OCI-M1 (cell line): ENCODE measurements at places on chromosomes 5 and 9.

DNA sequence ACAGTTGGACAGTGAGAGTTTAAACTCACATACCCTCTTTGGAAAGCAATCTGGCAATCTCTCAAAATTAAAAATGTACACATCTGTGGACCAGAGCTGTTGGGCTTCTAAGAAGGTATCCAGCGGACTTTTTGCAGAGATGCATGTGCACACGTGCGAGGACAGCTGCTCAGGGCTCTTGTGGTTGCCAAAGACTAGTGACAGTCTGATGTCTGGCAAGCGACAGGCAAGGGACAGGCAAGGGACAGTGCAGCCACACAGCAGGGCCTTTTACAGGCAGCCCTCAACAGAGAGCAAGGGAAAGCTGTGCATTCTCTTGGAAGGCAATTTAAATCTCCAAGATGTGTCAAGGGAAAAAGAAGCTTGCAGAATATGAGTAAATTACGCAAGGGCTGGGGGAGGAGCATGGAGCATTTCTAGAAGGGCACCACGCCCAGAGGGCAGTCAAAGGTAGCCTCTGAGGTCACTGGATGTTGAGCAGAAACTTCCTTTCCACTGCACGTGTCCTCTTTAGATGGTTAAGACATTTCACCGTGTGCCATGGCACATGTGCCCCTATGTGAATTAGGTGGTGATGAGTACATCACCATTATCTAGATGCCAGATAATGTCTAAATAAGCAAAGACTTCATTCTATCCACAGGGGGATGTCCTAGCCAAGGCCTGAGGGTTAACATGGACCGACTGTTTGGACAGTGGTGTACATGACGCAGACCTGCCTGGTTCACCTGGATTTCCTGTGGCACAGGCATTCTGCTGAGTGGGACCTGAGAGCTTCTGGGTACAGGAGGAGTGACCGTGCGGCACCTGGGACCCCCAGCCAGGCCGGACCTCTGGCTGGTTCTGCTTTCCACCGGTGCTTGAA lies 9.1 kb downstream of the GFPT2 start:
- DNase-seq: peak; percentile 17

DNA sequence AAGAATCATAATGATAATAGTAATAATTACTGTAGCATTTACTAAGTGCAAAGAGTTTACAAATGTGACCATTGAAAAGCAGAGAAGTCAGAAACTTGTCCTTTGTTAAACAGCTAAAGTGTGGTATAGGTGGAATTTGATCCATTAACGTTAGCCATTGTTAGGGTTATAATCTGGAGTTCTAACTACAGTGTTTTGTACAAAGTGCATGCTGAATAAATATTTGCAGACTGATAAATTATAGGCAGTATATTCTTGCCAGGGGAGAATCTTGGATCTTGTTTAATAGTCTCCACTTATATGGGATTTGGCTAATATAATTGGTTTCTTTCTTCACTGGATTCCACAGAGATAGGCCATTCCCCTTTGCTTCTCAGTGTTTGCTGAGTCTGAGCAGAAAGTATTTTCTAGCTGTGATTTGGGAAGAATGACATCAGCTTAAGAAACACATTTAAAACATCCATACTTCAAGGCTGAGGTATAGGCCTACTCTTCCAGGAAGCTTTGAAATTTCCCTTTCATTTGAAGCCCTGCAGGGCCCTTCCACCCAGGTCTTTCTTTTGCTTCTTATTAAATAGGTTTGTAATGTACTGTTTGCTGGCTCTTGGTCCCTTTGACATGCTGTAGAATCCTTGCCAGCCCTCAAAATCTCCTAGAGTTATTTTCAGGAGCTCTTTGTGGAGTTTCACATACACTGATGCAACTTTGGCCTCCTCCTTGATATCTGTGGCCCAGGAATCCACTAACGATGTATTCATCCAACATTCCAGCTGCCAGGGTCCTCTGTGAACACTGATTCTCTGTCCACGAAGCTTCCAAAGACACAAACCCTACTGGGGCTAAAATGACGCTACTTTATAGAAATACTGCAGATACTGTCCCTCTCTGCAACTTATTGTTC lies 51.4 kb downstream of the ATP10B start:
- DNase-seq: no peak

- peak; percentile 49 for DNase-seq
Observed at GRCh38 chr5:174409070-174409469, 315.3 kb upstream of the MSX2 start.

GRCh38 chr9:116369706-116370105 lies 216.1 kb downstream of the PAPPA start:
- no peak for DNase-seq
